ENCODE measurements at places on chromosomes 2 and 18. TPM values are rescaled to one million over a fixed set of nuclear protein-coding genes. Genes with fewer than 3 reads are reported as not detected.
A peak's percentile ranks its signal among the peaks of the same experiment; 100 is the strongest.

DNA sequence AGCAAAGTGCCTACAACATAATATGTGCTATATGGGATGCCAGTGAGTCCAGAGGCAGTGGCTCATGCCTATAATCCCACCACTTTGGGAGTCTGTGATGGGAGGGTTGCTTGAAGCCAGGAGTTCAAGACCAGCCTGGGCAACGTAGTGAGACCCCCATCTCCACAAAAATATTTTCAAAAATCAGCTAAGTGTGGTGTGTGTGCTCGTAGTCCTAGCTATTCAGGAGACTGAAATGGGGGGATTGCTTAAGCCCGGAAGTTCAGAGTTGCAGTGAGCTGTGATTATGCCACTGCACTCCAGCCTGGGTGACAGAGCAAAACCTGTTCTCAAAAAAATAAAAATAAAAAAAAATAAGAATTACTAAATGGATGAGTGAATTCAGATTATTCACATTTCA is 23.4 kb downstream of the OTX1 start:
- no peak overlapping the region for H3K4me3 ChIP-seq
- H3K27me3 ChIP-seq: no peaks in the 10 kb centered on the region
- no peak for DNase-seq
- no peaks in the 10 kb centered on the region for H3K36me3 ChIP-seq

The CLEC4F gene
- not detected for total RNA-seq

The RFTN2 gene
- total RNA-seq: 18.9 TPM

The KDM3A gene
- total RNA-seq: 74.6 TPM

The REV1 gene
- 107 TPM for total RNA-seq

- H3K27ac ChIP-seq: no peak overlapping the region
- H3K4me3 ChIP-seq: no peak overlapping the region
- no peak for DNase-seq
- H3K27me3 ChIP-seq: no peaks in the 10 kb centered on the region
- H3K36me3 ChIP-seq: no peaks in the 10 kb centered on the region
- peaks cover 6% of the 10 kb centered on the region for H3K4me1 ChIP-seq
Observed at GRCh38 chr2:64637000-64637635, 16.6 kb downstream of the SERTAD2 start.

DNA sequence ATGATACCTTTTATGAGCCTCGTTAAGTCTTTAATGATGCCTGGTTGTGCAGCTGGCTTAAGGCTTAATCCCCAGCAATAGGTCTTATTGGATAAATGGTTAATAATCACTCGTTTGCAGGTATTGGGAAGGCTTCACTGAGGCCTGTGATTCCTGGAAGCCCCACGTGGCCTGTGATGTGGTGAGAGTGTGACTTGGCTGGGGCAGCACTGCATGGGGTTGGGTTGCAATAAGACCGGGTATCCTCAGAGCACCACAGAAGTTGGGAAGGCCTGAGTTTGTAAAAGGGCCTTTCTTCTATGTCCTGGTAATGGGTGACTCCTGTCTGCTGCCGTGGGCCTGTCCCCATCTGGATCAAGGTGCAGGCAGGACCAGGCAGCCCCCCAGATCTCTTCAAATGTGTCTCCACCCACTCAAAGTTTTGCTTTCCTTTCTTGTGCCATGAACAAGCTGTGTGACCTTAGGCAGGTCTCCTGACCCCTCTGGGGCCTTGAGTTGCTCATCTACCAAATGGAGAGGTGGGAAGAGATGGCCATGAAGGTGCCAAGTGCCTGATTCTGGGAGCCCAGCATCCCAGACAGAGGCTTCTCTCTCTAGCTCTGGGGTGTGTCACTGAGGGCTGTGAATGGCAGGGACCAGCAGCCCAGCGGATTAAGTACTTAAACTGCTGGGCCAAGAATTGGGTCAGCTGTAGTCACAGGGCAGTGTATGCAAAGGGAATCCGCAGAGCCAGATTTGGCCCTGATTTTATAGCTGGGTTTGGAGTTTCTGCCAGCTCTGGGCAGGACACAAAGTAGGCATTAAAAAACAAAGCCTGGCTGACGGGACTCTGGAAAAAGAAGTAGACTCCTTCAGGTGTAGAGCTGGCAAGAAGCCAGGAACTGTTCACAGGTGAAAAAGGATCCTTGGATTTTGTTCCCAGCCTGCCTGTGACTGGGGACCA is 24.4 kb downstream of the LBH start:
- H3K27ac ChIP-seq: peak overlapping the region; percentile 35
- no peak overlapping the region for H3K4me3 ChIP-seq
- H3K4me1 ChIP-seq: peaks cover 31% of the 10 kb centered on the region
- H3K36me3 ChIP-seq: peaks cover 30% of the 10 kb centered on the region
- DNase-seq: no peak
- H3K27me3 ChIP-seq: no peaks in the 10 kb centered on the region

- no peaks in the 10 kb centered on the region for H3K36me3 ChIP-seq
- no peak overlapping the region for H3K4me3 ChIP-seq
- peaks cover 26% of the 10 kb centered on the region for H3K4me1 ChIP-seq
- H3K27me3 ChIP-seq: no peaks in the 10 kb centered on the region
- DNase-seq: no peak
Observed at GRCh38 chr2:46776687-46777327, 138.8 kb downstream of the MCFD2 start.

The ANKRD44 gene
- 93.4 TPM for total RNA-seq

Data from thoracic aorta (tissue), 2 donors.